ENCODE measurements at places on chromosomes 1 and 21. TPM values are rescaled to one million over a fixed set of nuclear protein-coding genes. Genes with fewer than 3 reads are reported as not detected.

- no peak for DNase-seq
Observed at GRCh38 chr1:62342270-62342669, 23.0 kb upstream of the KANK4 start.

DNA sequence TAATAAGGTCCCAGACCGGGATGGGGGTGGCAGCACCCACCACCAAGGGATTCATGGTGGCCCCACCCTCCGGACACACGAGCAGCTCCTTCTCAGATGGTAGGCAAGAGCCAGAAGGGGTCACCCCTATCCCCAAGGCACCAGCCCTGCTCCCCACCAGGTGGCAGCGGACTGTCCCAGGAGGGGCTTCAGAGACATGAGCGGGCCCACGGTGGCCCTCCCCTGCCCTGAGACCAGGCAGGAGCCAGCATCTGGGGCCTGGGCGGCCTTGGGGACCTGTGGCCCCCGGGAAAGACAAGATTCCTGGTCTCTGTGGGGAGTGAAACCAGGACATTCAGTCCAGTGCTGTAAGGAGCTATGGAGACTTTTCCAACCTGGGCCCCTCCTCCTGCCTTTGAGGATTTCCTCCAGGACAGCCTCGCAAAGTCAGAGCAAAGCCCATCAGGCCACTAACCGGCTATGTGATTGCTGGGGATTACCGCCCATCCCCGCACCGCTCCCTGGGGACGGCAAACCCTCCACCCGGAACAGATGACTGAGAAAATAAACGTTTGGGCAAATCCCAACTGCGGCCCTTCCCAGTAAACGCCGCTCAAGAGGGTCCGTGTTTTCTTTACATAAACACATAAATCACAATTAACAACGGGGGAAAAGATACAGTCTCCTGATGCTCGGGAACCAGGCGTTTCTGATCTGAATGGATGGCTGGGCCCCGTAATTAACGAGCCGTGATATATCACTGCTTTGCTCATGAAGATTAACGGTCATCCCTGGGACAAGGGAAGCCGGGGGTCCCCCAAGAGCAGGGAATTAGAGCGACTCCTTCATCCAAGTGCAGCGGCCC lies 50.9 kb upstream of the ARHGEF16 start:
- DNase-seq, result no peak

- no peak for DNase-seq
Observed at GRCh38 chr1:222624214-222624613, 6.3 kb downstream of the MIA3 start.

DNA sequence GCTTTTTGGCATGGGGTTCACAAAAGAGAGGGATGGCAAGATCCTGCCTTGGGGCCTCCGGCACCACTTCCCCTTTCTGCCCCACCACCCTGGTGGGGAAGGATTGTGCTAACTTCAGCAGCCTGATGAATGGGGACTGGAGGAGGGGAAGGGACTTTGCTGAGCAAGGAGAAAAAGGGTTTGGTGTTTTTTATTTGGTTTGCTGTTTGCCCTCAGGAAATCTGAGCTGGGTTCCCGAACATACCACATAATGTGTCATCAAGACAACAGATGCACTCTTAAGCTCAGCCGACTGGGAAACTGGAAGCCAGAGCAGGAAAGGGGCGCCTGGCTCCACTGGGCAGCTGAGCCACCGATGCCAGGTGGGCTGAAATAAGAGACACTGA lies 19.8 kb downstream of the OLFML2B start:
- DNase-seq, result peak; percentile 37

- no peak for DNase-seq
Observed at GRCh38 chr1:85884372-85885035, 176.3 kb upstream of the ZNHIT6 start.

The SHISA4 gene
- 103 TPM for total RNA-seq

The ELF3 gene
- 0.06 TPM for total RNA-seq

The MSH4 gene
- 0.33 TPM for total RNA-seq

The ASTN1 gene
- 58.6 TPM for total RNA-seq

The ABCG1 gene
- 93.6 TPM for total RNA-seq

The DMRTA2 gene
- not detected for total RNA-seq
